ENCODE measurements at places on chromosomes 4 and X.

DNA sequence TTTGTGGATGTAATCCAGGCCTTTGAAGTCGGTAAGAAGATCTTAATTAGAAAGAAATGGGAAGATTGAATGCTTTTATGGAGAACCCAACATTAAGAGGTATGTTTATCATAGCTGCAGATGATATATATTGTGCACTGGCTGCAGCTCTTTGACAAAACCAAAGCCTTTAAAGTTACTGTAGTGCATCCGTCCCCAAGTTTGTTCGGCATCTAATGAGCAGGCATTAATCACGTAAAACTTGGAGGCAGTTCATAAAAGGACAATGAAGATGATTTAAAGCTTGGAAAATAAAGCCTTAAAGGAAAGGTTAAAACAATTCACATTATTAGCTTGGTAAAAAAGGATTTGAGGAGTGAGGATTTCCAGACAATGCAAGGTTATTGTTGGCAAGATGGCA lies 150.8 kb upstream of the ARX start:
- no peak for DNase-seq

DNA sequence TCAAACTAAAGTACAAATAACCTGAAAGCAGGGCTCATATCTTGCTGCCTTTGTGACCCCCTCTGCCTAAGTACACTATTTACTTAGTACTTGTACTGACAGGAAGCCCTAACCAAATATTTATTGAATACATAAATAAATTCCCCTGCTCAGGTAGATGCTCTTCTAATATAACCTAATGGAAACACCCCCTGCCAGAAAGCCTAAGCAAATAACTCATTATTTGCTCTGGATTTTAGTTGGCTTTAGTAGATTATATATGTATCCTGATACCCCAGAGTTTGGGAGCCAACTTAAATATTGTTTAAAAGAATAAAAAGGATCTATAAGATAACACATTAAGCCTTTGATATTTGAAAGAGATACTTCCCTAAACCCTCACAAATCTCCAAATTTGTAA lies 318.2 kb downstream of the PPP1R2C start:
- DNase-seq = no peak

DNA sequence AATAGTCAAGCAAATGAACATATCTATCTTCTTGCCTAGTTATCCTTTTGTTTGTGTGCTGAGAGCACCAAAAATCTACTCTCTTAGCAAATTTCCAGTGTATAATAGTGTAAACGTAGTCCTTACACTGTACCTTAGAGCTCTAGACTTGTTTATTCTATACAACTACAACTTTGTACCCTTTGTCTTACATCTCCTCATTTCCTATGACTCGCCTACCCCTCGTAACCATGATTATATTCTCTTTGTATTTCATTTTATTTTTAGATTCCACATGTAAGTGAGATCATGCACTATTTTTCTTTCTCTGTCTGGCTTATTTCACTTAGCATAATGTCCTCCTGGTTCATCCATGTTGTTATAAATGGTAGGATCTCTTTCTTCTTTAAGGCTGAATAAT lies 37.6 kb downstream of the MAGEB5 start:
- DNase-seq = no peak

DNA sequence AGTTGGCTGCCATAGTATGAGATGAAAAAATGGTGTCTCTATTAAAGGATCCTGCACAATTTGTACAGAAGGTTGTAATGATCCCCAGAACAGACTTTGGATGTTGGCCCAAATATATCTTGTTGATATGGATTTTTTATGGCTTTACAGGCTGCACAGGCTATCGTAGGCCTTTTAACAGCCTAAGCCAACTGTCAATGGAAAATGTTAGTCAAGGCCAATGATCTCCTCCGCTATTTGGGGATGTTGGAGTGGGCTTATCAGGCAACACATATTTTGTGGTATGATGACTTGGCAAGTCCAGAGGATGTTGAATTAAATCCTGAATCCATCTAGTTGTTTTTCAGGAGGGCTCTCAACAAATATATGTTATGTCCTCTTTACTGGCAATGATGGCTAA lies 42.1 kb downstream of the ZCCHC13 start:
- DNase-seq = no peak

DNA sequence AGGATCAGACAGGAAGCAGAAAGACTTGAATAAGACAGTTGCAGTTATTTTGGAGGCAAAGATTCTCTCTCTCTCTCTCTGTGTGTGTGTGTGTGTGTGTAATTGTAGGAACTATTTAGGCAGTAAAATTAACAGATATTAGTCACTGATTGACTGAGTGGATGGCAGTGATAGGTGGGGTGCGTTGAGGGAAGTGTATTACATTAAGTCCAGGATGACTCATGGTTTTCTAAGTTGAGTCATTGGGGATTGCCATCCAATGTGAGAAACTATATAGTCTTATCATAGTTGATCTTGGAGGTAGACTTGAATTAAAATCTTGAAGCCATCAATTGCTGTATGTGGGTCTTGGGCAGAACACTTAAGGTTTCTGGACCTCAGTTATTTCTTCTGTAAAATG lies 75.4 kb downstream of the AR start:
- DNase-seq = no peak

GRCh38 chrX:39654183-39654925 lies 443.4 kb downstream of the BCOR start:
- DNase-seq = no peak

- DNase-seq = no peak
Measured at GRCh38 chr4:159077702-159078495, 25.0 kb upstream of the RAPGEF2 start.

GRCh38 chr4:112739442-112739841 lies 102.5 kb downstream of the LARP7 start:
- no peak for DNase-seq
